Stimulated activated CD4-positive, alpha-beta T cell treated with anti-CD3 and anti-CD28 coated beads, Interleukin-4, amount 100 ng/mL, for 48 hours (primary cell): ENCODE measurements at places on chromosomes 1 and 21.

GRCh38 chr1:36582066-36582755 is 99.5 kb upstream of the CSF3R start:
- DNase-seq = no peak

- DNase-seq = no peak
Measured at GRCh38 chr1:21935393-21935804, 1.7 kb downstream of the HSPG2 start.

DNA sequence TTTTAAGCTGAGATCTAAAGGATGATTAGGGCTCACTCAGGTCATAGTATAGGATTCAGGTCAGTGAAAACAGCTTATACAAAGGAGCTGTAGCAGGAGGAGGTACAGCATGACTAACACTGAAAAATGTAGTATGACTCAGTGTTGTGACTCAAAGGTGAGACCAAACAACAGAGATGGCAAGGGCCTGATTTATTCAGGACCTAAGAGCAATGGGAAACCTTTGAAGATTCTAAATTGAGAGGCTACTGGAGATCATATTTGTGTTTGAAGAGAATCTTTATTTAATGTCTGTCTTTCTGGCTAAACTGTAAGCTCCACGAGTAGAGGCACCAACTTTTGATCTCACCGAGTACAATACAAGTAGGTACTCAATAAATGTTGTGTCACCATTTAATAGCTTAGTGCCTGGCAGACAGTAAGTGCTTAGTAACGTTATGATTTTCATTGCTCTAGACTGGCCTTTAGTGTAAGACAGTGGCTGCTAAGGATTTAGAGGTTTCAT is 43.5 kb downstream of the PRKAA2 start:
- no peak for DNase-seq

GRCh38 chr1:67564193-67564592 is 120.8 kb upstream of the GADD45A start:
- DNase-seq = no peak

DNA sequence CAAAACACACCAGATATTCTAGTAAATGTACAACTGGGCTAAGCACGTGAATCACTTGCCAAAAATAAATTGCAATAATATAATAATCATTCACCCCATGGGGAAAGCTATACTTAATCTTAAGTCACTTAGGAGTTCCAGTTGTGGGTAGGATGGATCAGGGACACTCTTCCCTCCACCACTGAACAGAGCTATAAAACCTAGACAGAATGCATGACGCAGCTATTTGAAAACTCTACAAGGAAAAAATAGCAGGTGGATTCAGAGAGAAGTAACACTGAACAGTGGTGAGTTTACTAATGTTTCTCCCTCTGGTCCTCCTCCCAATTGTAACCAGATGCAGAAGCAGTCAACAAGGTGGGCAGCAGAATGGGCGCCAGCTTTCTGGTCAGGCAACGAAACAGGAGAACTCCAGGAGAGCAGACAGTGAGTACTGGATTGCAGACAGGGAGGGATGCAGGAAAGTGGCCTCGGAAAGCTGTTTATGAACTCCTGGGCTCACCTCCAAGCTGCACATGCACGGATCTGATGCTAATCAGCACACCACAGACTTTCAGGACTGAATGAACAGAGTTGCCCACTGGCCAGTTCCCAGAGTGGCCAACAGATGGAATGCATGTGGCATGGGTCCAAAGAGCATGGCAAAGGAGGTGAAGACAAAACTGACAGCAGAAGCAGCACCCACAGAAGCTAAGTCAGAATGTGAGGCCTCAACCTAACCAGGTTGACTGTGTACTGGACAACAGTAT is 41.4 kb downstream of the TARBP1 start:
- no peak for DNase-seq
